Calu3 (cell line): ENCODE measurements at places on chromosomes 2 and 18. TPM values are rescaled to one million over a fixed set of nuclear protein-coding genes. Genes with fewer than 3 reads are reported as not detected.

GRCh38 chr18:77223221-77223639, 26.4 kb upstream of the GALR1 start:
- H3K4me1 ChIP-seq: no peaks in the 10 kb centered on the region
- no peak for DNase-seq
- H3K27ac ChIP-seq: no peak overlapping the region
- H3K4me3 ChIP-seq: no peak overlapping the region
- peaks cover 47% of the 10 kb centered on the region for H3K27me3 ChIP-seq

MFSD2B gene
- 0.37 TPM in 1 of 2 replicates, not detected in the other for total RNA-seq

SCYGR4 gene
- total RNA-seq: 0.22 TPM in 1 of 2 replicates, not detected in the other

DNA sequence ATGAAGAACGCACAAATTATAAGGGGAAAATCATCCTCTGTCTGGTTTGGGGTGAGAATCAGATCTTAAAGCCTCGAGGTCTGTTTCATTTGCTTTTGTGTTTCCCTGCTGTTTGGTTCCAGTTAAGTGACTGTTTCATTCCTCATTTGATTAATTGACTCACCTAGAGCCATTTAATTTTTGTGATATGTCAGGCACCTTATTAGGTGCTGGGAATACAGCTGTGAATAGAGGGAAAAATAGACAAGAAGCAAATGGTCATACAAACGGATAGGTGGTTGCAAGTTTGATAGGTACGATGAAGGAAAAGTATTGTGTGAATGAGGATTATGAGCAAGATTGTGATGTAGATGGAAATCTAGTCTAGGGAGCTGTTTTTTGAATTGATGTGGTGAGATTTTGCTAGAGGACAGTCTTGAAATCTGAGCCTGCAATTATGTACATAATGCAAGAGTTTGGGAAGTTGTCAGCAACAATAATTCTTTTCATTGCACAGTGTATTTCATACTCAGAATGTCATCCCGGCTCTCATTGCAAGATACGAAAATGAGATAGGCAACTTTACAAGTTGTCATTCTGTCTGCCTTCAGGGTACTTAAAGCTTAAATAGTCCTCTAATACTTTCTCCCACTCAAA, 2.2 kb downstream of the ACSL3 start:
- DNase-seq: no peak
- no peaks in the 10 kb centered on the region for H3K4me1 ChIP-seq
- H3K36me3 ChIP-seq: peaks cover 8% of the 10 kb centered on the region
- no peak overlapping the region for H3K27ac ChIP-seq
- H3K27me3 ChIP-seq: no peaks in the 10 kb centered on the region

CENPA gene
- total RNA-seq: 23.4 and 33.2 TPM in 2 replicates
